ENCODE measurements at places on chromosomes 1 and 21.
A peak's percentile ranks its signal among the peaks of the same experiment; 100 is the strongest.

- no peak for DNase-seq
These were observed 127.7 kb upstream of the HOOK1 start for GRCh38 chr1:59687081-59687480.

- DNase-seq, result no peak
These were observed 100.8 kb upstream of the DSCAM start for GRCh38 chr21:40947713-40948112.

DNA sequence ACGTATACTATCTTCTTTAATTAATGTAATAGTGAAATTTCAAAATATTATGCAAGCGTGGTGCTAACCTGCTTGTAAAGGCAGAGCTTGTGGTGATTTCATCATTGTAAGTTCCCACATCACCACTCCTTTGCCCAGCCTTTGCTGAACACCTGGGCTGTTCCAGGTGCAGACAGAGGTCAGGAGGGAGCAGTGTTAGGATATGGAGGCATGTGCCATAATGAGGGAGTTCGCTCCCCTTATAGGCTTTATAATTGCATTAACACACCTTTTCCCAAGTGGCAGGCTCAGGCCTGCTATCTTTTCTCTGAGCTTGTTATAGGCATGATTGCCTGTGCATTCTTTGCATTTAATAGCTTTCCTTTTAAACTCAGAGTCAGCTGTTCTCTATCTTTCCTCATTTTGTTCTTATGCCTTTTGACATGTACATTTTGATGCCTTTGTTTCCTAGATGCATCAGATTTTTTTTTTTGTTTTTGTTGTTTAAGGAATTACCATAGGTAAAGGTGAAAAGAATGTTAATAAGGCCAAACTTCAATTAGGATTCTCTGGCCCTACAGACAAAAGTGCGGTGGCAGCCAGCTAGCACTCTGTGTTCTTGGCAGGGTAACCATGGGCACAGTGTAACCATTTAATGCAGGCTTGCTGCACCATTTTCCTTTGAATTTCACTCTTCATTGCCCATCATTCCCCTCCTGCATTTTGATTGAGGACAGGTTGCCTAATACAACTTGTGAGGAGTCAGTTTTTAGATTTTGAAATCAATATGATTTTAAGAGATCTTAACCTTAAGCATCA, 12.6 kb downstream of the NPL start:
- peak; percentile 23 for DNase-seq

- no peak for DNase-seq
These were observed 37.5 kb downstream of the DISP1 start for GRCh38 chr1:222852326-222852725.

DNA sequence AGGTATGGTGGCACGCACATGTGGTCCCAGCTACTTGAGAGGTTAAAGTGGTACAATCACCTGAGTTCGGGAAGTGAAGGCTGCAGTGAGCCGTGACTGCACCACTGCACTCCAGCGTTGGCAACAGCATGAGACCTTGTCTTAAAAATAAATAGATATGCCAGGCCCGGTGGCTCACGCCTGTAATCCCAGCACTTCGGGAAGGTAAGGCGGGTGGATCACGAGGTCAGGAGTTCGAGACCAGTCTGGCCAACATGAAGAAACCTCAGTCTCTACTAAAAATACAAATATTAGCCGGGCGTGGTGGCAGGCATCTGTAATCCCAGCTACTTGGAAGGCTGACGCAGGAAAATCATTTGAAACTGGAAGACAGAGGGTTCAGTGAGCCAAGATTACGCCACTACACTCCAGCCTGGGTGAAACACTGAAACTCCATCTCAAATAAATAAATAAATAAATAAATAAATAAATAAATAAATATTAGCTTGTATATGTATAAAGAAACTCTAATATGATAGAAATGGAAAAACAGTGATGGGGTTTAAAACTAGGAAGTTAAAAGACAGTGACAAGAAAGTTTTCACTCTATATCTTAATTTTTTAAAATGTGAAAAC, 18.8 kb downstream of the GATAD2B start:
- DNase-seq, result no peak

GRCh38 chr1:52633291-52633754, 355 bp downstream of the SHISAL2A start:
- no peak for DNase-seq

- no peak for DNase-seq
These were observed 25.5 kb upstream of the IFNAR1 start for GRCh38 chr21:33299181-33299752.

DNA sequence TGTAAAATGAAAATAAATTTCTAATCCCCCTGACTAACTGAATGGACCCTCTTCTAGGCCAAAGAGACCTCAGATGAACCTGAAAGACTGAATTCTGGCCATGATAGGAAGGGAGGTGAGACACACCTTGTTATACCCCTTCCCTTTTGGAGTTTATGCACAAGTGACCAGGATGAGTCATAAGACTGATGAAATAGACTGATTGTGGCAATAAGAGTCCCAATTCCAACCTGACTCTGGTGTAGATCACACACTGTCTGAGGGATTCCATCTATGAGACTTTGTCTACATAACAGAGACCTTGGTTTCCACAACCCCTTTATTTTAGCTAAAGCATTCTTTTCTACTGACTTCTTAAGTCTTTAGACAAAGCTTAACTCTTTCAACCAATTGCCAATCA, 13.5 kb upstream of the OR2G2 start:
- no peak for DNase-seq

DNA sequence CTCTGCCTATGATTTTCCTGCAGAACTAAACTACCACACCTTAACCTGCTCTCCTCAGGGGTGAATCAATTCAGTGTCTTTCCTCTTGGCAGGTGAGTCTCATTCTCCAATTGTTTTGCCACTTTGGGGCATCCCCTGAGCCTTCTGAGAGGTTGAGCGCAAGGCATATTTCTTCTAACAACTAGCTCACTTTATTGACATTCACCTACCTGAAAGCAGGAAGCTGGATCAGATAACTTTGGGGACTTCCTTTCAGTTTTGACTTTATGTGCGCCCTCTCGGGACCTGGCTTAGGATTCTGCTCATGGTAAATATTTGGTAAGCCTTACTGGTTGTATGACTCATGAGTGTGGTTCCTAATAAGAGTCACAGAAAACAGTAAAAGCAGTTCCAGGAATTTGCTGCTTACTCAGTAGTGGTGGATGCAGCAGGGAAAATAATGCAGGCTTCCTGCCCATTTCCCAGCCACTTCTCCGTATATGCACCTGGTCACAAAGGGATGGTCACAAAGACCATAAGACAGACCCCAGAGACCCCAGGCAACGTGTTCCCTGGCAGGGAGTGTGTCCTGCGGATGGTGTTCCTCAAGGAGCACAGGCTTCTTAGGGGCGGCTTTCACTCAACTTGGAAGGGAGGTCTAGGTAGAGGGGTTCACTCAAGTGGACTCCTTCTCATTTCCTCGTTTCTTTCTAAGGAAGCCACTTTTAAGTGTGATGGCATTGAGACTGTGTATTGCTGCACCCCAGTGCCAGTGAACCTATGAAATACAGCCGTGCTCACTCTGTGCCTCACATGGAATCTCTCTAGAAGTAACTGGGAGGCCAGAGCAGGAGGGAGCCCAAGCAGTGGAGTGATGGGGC, 22.0 kb upstream of the BATF3 start:
- DNase-seq, result no peak

DNA sequence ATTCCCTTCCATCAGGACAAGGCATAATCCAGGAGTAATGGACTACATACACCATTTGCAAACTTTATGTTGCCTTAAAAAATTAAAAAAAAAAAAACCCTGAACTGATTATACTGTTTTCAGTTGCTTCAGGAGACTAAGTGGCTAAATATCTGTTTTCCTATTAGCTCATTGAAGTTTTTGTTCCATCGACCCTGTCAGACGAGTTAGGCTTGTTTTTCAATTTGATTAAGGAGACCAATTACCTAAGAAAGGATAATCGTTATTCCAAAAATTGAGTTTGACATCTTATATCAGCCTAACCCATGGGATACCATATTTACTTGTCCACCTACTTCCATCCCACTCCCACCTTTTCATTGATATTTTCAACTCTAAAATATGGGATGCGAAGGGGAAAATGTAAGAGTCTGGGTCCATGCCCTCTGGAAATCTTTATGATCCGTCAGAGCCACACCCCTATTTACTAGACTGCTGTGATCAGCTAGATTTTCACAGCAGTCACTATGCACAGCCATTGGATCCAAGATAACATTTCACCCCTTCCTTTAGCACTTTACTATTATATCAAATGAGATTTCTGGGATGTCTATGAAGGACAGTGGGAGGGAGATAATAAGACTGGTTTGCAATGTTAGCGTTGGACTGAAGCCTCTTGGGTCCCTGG, 41.0 kb downstream of the IL12RB2 start:
- DNase-seq, result no peak

DNA sequence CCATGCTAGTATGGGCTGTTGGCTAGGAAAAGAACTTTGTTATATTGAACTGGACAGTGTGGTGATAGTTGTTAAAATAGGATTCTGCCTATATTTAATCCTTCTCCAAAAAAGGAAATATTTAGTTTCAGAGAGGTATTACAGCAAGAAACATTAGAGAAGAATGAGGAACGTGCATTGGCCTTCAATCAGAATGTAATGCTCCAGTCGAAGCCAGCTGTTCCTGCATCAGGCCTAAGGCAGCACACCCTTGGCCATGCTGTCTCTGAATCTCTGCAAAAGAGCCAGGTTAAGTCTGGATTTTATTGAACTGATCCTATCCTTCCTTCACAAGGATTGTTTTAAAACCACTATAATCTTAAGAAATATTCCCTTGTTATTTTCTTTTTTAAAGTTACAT, 35.3 kb upstream of the RALGPS2 start:
- DNase-seq, result no peak

GRCh38 chr1:57770772-57771171, 346.9 kb upstream of the DAB1 start:
- no peak for DNase-seq

DNA sequence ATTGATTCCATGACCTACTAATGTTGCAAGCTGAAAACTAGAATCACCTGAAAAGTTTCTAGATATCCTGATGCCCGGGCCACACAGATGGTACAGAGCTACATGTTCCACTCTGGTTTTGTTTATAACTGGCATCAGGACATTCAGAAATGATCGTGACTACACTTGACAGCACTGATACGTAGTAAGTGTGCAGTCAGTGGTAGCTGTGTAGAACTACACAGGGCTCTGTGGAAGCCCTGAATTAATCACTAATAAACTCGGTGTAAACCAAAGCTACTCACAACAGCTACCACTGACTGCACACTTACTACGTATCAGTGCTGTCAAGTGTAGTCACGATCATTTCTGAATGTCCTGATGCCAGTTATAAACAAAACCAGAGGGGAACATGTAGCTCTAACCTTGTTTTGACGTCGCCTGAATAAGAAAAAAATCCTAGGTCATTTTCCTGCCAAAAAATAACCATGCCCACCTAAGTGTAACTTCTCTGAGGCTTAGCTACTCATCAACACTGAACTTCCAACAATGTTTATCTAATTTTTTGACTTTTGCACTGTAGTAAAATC, 149.7 kb downstream of the TGFBR3 start:
- DNase-seq, result no peak

DNA sequence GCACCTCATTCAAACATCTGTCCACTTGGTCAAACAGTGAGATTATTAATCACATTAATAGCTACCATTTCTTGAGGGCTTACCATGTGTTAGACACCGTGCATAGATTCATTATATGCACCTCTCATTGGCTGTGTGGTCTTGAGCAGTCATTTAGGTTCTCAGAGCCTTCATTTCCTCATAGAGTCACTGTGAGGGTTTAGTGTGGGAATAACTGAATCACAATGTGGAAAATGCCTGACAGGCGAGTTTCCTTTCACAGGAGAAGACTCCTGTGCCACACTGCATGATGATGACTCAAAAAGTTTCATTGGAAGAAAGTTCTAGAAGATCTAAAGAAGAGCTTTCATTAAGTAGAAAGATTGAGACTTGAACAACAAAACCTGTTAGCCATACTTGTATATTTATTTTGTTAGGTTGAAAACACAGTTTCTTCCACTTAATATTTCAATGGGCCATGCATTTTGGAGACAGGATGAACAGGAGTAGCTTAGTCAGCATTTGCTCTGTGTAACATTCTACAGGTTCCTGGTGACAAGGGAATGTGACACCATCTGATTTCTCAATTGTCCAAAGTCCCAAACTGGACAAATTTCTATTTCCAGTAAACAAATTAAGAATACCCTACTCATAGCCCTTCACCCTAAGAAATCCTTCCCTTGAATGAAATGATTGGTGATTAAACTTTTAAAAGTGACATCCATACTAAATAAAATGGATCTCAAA, 45.7 kb downstream of the FYB2 start:
- DNase-seq, result no peak

- no peak for DNase-seq
These were observed 64.8 kb downstream of the TIAM1 start for GRCh38 chr21:31279214-31279613.

GRCh38 chr1:176575991-176576390, 113.0 kb downstream of the PAPPA2 start:
- DNase-seq, result no peak

DNA sequence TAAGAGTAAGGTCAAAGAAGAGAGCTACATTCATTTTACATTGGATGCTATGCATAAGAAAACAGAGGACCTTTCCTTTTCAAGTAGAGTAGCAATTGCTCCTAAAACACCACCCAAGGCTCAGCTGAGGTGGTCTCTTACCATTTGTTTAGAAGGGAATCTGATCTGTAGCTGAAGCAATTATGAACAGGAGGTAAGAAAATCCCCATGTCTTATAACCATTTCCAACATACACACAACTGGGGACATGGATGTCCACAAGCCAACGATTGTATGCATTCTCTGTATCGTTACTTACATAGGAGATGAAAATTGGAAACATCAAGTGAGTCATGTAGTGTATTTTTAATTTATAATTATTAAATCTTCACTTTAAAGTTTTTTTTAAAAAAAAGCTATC, 132.0 kb downstream of the AKT3 start:
- no peak for DNase-seq

- DNase-seq, result no peak
These were observed 14.5 kb downstream of the IFNAR2 start for GRCh38 chr21:33244082-33244778.

DNA sequence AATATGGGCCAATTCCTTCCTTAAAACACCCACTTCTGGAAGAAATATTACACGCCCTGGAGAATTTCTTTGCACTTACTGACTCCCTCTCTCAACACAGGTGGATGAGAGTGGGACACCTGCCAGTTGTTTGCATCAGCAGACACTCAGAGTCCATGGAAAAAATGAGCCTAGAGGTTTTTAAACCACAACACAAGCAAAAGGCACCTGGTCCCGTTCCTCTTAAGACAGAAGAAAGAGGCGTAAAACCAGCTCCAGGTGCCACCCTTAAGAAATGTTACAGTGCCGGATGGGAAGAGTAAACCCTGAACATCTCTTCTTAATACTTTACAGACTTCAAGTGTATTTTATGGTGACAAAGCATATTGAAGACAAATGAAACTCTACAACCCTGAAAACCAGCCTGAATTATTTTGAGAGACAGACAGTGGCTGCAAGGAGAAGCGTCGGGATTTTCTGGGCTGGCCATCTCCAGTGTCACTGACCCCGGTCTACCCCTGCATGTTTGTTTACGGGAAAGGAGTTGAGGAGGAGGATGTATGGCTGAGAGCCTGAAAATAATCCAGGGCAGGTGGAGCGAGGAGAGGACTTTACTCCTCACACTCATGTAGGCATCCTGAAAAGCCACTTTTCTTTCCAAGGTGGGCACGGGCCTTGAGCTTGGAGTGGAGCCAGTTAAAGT, 7.8 kb upstream of the RIPK4 start:
- peak; percentile 40 for DNase-seq

- DNase-seq, result peak; percentile 90
These were observed 18.4 kb upstream of the REG4 start for GRCh38 chr1:119829625-119830024.

GRCh38 chr1:109980324-109981003, 4.1 kb upstream of the AHCYL1 start:
- DNase-seq, result peak; percentile 44

- DNase-seq, result no peak
These were observed 4.3 kb upstream of the ANGEL2 start for GRCh38 chr1:213020016-213020415.
